ENCODE measurements at places on chromosomes 1 and 21. TPM values are rescaled to one million over a fixed set of nuclear protein-coding genes. Genes with fewer than 3 reads are reported as not detected.

AUNIP gene
- 3.5 TPM for total RNA-seq

DNA sequence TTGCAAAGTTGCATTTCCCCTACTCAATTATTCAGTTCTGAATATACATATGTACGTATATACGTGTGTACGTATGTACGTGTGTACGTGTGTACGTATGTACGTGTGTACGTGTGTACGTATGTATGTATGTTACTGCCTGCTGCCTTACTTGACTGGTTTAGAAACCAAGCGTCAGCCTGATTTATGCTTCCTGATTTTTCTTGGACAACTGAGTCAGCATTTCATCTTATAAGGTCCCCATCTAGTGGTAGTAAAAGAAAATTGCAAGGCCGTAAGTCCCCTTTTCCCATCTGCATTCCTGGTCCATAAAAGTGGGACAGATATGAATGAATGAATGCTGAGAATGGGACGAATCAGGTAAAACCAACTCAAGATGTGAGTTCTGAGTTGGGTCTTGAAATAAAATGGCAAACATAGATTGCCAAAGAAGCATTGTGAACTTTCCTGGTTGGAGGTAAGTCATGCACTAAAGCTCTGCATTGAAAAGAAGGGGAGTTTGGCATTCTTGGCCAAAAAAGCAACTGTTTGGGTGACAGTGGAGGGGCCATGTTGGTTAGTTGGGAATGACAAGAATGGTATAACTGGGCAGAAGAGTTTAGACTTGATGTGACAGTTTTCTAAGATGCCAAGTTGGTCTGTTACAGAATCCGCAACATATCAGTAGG, 76.4 kb upstream of the DNAH14 start:
- DNase-seq: peak; percentile 74

GRCh38 chr1:210446479-210446878, 117.8 kb downstream of the HHAT start:
- peak; percentile 58 for DNase-seq

CNKSR1 gene
- not detected for total RNA-seq

DNA sequence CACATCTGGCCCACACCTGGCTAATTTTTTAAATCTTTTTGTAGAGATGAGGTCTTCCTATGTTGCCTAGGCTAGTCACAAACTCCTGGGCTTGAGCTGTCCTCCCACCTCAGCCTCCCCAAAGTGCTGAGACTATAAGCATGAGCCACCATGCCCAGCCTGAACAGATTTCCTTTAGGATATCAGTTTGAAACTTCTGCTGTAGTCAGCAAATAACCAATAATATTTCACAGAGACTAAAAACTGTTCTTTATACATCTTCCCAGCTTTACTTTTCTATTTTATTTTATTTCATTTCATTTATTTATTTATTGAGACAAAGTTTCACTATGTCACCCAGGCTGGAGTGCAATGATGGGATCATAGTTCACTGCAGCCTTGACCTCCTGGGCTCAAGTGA, 29.9 kb upstream of the TEKT2 start:
- no peak for DNase-seq

C1orf116 gene
- under 0.01 TPM for total RNA-seq

DNA sequence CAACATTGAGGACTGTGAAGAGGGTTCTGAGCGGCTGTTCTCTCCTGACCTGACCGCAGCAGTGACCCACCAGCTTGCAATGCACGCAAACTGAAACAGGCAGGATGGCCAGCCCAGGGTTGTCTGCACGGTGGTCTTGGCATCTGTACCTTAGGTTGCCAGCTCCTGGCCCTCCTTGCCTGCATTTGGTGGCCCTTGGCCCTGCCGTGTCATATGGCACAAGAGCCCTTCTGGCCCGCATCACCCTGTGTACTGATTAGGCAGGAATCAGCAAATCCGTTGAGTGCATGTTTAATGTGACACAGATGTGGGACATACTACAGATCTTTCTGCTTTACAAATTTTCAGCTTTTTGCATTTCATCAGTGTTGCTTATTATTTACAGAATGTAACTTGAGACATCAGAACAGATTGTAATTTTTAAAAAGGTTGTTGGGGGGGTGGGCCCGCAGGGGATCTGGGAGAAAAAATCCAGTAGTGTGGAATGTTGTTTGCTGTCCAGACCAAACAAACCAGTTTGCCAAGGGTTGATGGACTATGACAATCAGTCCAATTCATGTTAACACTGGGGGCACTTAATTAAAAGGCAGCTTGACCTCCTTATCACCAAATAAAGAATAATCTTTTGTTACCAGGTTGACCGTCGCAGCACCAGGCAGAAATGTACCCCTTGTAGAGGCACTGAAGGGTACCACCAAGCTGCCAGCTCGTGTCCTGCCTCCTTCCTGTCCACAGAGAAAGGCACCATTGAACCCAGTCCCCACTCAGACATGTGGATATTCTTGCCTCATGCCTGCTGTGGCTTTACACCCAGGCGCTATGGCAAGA, 132.6 kb downstream of the DHRS3 start:
- DNase-seq: peak; percentile 53
